ENCODE measurements at places on chromosomes 16 and 17. TPM values are rescaled to one million over a fixed set of nuclear protein-coding genes. Genes with fewer than 3 reads are reported as not detected.

COPZ2 gene
- total RNA-seq = 3.9 TPM

KRTAP9-8 gene
- not detected for total RNA-seq

GP1BA gene
- not detected for total RNA-seq

GSDMA gene
- total RNA-seq = 0.59 TPM

Data from T-helper 2 cell treated with Interferon-gamma antibody and Interleukin-4, amounts not matched to agents 100 ng/mL and 5 ng/mL, for 36 hours (primary cell).